HFFc6 (cell line): ENCODE measurements at places on chromosomes 6 and 20. TPM values are rescaled to one million over a fixed set of nuclear protein-coding genes. Genes with fewer than 3 reads are reported as not detected.

Gene LY6G6D
- total RNA-seq: not detected in 2 replicates

Gene KIAA1586
- 12.7 to 17.3 TPM (median 17.2 TPM) in 3 replicates for total RNA-seq

Gene TP53TG5
- total RNA-seq: not detected in 2 replicates

Gene RUNX2
- 6.7 to 11.6 TPM (median 7.4 TPM) in 3 replicates for total RNA-seq

Gene SLC17A9
- total RNA-seq: 33.0 to 40.5 TPM (median 38.7 TPM) in 3 replicates

Gene GTSF1L
- total RNA-seq: not detected in 3 replicates

Gene CRIP3
- total RNA-seq: not detected in 2 replicates

Gene LINC00237
- not detected in 3 replicates for total RNA-seq

Gene BTN1A1
- 0.18 TPM in 1 of 3 replicates, not detected in the others for total RNA-seq

Gene FAM50B
- 7.8 to 9.6 TPM (median 8.8 TPM) in 3 replicates for total RNA-seq

Gene CGA
- total RNA-seq: 0.77 to 1.1 TPM (median 0.97 TPM) in 3 replicates

Gene CEP85L
- 6.8 to 8.0 TPM (median 7.2 TPM) in 3 replicates for total RNA-seq

Gene SLC4A11
- 2.4 to 2.8 TPM (median 2.7 TPM) in 3 replicates for total RNA-seq

DNA sequence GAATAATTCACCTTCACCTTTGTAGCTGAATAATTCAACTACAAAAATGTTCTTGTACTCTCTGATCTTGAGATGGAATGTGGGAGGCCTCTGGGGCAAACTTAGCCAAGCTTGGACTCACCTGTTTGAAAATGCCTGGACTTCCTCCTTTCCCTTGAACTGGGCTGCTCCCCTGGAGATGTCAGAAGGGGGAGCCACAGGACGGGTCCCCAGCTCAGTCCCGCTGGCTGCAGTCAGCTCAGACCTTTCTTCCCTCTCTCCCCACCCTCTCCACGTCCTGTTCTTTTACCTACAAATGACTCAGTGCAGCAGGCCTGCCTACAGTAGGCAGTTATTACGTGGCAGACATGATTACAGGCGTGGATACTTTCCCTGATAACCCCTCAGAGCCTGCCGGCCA, 131.5 kb upstream of the RALGAPA2 start:
- no peak for DNase-seq
- no peaks in the 10 kb centered on the region for H3K4me1 ChIP-seq
- H3K4me3 ChIP-seq: no peak overlapping the region; the same call in 1 of the 2 replicates
- no peaks in the 10 kb centered on the region for H3K36me3 ChIP-seq
- H3K27ac ChIP-seq: no peak overlapping the region
- peaks cover 7% of the 10 kb centered on the region for H3K27me3 ChIP-seq

- DNase-seq: no peak
- no peaks in the 10 kb centered on the region for H3K36me3 ChIP-seq
- peaks cover 2% of the 10 kb centered on the region; the same call in 1 of the 2 replicates for H3K27me3 ChIP-seq
Measured at GRCh38 chr20:12159261-12159660, 241.6 kb downstream of the BTBD3 start.

GRCh38 chr20:53707371-53708055, 113.9 kb upstream of the ZNF217 start:
- H3K4me1 ChIP-seq: peaks cover 39% of the 10 kb centered on the region
- no peaks in the 10 kb centered on the region for H3K27me3 ChIP-seq
- H3K4me3 ChIP-seq: peak overlapping the region; percentile 73
- peak overlapping the region; percentile 83 for H3K27ac ChIP-seq

DNA sequence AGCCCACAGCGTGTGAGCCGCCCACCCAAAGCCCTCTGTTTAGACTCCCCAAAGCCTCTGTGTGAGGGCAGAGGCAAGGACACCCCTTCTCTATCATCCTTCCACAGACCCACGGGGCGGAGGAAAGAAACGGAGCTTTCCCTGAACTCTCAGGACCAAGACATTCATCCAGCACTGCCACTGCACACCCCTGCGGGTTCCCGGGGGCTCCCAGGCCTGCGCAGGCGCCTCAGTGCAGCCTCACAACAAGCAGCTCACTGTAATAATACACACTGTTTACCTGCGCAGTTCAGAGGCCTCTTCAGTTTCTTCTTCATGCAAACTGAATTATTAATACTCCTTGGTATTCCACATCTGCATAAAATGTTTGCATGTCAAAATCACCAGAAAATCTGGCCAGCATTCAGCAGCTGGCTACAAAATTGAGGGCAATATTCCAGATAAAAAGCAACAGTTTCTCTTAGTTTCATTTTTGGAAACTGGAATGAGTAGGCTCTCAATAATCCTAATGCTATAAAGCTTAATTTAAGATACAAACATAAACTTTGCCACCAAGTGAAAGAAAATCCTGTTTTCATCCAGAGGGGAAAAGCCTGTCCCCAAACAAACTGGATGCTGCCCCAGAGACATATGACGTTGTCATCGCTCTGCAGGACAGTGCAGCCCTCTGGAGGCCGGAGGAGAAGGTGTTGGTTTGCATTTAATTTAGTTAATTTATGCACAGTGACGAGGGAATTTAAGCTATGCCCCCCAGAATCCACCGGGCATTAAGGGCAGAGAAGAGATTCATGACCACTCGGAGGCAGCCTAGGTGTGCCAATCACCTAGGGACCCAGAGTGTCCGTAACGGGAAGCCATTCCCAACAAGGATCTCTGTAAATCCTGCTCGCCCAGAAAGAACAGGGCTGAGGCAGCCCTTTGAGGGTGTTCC, 45.3 kb downstream of the NINL start:
- H3K36me3 ChIP-seq: no peaks in the 10 kb centered on the region
- H3K27ac ChIP-seq: peak overlapping the region; percentile 73
- peak overlapping the region; percentile 79 for H3K4me3 ChIP-seq
- H3K4me1 ChIP-seq: peaks cover 46% of the 10 kb centered on the region

GRCh38 chr6:63537959-63538300, 34.4 kb upstream of the LOC128125822 start:
- H3K4me1 ChIP-seq: no peaks in the 10 kb centered on the region
- no peak for DNase-seq
- H3K36me3 ChIP-seq: no peaks in the 10 kb centered on the region

- H3K4me3 ChIP-seq: no peak overlapping the region
- no peaks in the 10 kb centered on the region; the same call in 1 of the 2 replicates for H3K27me3 ChIP-seq
- DNase-seq: no peak
- peaks cover 25% of the 10 kb centered on the region for H3K36me3 ChIP-seq
Measured at GRCh38 chr20:62198496-62198895, 15.7 kb downstream of the MTG2 start.

GRCh38 chr6:151409260-151409659, 17.9 kb upstream of the ZBTB2 start:
- H3K27ac ChIP-seq: peak overlapping the region; percentile 20
- no peak overlapping the region for H3K4me3 ChIP-seq
- DNase-seq: no peak
- H3K27me3 ChIP-seq: peaks cover 5% of the 10 kb centered on the region

GRCh38 chr6:37243816-37244370, 13.7 kb upstream of the TBC1D22B start:
- peaks cover 40% of the 10 kb centered on the region for H3K36me3 ChIP-seq
- H3K27ac ChIP-seq: peak overlapping the region; percentile 95
- H3K4me3 ChIP-seq: peak overlapping the region; percentile 63
- no peak for DNase-seq
- peaks cover 78% of the 10 kb centered on the region for H3K4me1 ChIP-seq
- peaks cover 8% of the 10 kb centered on the region for H3K27me3 ChIP-seq

DNA sequence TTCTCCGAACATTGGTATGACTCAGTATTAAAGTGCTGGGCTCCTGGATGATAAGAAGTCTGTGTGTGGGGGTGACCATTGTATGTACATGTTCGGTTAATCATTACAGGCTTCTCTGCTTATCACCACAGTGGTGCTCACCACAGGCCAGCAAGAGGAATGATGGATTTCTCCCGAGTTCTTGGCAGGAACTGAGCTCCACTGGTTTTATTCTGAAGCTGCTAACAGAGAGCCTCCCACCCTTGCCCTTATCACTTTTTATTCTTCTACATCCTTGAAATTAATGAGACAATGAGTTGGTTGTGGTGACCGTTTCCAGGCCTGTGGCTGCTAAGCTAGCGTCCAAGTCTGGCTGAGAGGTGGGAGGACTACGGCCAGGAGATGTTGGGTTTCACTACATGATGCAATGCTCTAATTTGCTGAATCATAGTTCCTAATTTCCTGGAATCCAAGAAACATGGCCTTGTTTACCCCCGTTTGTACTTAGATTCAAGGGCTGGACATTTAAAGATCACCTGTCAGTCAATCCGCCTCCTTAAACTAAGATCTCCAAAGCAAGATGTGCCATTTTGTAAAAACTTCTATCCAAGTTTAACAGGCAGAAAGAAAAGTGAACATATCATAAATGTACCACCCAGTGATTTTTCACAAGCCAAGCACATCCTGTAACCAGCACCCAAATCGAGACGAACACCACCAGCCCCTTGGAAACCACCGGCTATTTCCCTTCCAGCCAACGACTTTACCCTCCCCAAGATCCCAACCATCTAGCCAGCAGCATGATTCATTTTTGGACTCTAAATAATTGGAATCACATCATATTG, 172.5 kb downstream of the FOXA2 start:
- H3K36me3 ChIP-seq: peaks cover 8% of the 10 kb centered on the region; the same call in 1 of the 2 replicates
- H3K27ac ChIP-seq: no peak overlapping the region
- no peak overlapping the region for H3K4me3 ChIP-seq
- no peaks in the 10 kb centered on the region for H3K4me1 ChIP-seq
- no peak for DNase-seq
- H3K27me3 ChIP-seq: no peaks in the 10 kb centered on the region; the same call in 1 of the 2 replicates

GRCh38 chr6:148508401-148509041, 165.9 kb downstream of the SASH1 start:
- peaks cover 29% of the 10 kb centered on the region for H3K36me3 ChIP-seq
- H3K4me3 ChIP-seq: peak overlapping the region; percentile 98
- H3K4me1 ChIP-seq: peaks cover 61% of the 10 kb centered on the region

DNA sequence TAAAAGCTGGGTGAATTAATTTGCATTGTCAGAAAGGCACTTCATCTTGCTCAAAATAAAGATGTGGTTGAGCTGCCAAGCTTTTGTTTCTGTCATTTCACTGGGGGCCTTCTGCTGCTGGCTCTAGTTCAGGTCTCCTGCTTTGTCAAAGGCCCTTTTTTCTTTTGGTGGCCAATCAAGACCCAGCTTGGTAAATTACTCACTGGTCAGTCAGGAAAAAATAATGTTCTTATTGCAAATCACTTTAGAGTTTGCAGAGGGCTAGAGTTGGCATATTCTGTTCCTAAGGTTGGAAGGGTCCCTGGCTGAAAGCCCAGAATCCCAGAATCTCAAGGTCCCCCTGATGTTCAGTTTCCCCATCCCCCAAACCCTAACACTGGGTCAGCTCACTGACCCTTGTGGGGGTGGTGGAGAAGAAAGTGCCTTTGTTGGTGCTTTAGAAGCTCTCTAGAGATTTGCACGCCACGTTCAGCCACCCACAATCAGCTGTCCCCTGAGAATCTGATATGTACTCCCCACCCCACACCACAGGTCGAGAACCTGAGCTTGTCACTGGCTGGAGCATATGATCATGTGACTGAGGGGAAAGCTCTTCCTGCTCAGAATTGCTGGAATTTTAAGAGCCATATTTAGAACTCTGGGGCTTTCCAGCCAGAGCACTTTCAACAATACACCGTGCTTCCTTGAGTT, 21.7 kb upstream of the BNIP5 start:
- no peak overlapping the region for H3K4me3 ChIP-seq
- peaks cover 15% of the 10 kb centered on the region for H3K4me1 ChIP-seq
- DNase-seq: no peak
- 0 out of 2 replicates have a peak, but pooled peaks cover 4% of the 10 kb centered on the region for H3K36me3 ChIP-seq

- H3K27ac ChIP-seq: no peak overlapping the region
- no peak overlapping the region for H3K4me3 ChIP-seq
- no peaks in the 10 kb centered on the region; the same call in 1 of the 2 replicates for H3K27me3 ChIP-seq
- H3K4me1 ChIP-seq: no peaks in the 10 kb centered on the region
- 0 out of 2 replicates have a peak, but pooled peaks cover 4% of the 10 kb centered on the region for H3K36me3 ChIP-seq
Measured at GRCh38 chr6:69102416-69102815, 467.3 kb downstream of the ADGRB3 start.

GRCh38 chr20:60071965-60072364, 113.7 kb downstream of the CDH26 start:
- no peak overlapping the region for H3K4me3 ChIP-seq
- no peaks in the 10 kb centered on the region for H3K36me3 ChIP-seq
- H3K27ac ChIP-seq: no peak overlapping the region
- peaks cover 7% of the 10 kb centered on the region; the same call in 1 of the 2 replicates for H3K4me1 ChIP-seq
- no peak for DNase-seq
- H3K27me3 ChIP-seq: peaks cover 33% of the 10 kb centered on the region

DNA sequence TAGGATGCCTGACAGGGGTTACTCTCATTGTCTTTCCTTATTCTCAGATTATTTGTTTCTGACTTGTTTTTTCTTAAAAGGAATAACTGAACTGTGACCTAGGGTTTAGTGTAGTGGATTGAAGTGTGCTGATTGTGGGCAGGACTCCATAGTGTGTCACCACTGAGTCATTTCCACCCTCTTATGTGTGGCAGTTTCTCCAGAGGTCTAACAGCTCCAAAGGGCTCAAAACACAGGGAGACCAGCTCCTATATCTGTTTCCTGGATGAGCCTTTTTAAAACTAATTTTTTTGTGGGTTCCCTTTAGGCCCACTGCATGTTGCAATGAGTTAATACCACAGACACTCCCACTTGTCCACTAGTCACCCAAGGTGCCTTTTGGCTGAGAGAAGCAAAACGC, 951.1 kb upstream of the ADGRB3 start:
- H3K36me3 ChIP-seq: no peaks in the 10 kb centered on the region
- H3K27me3 ChIP-seq: no peaks in the 10 kb centered on the region; the same call in 1 of the 2 replicates
- no peak for DNase-seq
